ENCODE measurements at places on chromosomes 5 and 9.

DNA sequence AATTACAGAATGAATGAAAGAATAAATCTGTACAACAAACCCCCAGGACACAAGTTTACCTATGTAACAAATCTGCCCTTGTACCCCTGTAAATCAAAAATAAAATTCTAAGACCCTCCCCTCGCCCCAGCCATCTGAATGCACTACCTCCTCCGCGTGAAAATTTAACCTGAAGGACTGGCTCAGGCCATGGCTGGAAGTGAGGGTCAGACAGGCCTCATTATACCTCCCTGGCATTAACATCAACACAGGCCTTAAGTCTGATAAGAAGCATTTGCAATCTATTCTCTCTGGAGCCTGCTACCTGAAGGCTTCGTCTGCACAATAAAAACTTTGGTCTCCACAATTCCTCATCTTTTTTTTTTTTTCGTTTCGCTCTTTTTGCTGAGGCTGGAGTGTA is 48.7 kb upstream of the TTC39B start:
- DNase-seq: no peak

DNA sequence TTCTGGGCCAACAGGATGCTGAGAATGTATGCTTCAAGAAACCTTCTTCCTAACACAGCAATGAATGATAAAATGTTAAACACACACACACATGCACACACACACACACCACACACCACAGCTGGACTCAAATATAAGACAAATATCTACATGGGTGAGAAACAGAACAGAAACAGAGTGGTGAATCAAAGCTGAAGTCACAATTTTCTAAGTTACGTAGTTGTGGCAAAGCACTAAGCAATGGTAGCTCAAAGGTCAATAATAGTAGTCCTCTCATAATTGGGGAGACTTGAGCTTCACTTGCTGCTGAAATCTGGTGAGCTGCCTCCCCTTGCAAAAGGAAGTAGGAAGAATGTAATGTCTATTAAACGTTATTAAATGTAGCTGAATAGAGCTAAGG is 33.7 kb upstream of the ITGA1 start:
- DNase-seq: no peak

- no peak for DNase-seq
Observed at GRCh38 chr9:106632621-106633020, 230.3 kb upstream of the ZNF462 start.

GRCh38 chr9:89811356-89811755 is 206.5 kb downstream of the GADD45G start:
- DNase-seq: no peak

DNA sequence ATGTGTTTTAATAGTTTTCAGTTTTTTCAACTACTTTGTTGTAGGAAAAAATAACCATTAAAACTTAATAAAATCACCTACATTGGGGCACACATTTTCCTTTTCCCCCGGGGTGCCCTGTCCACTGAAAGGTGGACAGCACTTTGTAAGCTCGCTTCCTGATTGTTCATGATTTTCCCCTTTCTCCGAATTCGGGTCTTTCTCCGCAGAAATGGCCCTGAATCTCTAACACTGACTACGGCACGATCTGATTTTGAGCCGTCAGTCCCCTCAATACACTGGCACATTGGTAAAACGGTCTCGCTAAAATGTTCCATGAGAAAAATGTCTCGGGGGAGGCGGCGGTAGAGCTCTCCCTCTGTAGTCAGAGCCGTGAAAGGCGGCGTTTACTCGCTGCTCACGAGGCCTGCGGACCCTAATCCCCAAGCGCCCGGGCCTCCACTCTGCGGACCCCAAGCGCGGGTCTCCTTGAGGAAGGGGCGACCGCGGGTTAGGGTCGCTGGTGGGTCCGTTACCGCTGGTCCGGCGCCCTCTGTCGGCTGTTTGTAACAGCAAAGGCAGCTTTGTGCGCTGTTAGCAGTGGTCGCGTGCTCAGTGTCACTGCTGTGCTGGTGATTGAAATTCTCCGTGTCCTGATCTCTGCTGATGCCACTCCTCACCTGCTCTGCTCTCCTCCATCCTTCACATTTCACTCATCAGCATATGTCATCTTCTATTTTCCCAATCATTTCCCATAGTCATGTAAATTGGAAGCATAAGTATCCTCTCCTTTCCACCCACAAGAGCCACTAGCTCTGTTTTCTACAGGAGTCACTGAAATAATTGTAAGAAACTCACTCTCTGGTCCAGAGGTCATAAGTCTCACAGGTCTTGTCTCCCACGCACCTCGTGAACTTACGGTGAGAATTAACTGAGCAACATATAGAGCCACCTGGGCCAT is 10.8 kb upstream of the IFNA2 start:
- DNase-seq: peak; percentile 58

GRCh38 chr5:11384441-11385250 is 519.6 kb downstream of the CTNND2 start:
- DNase-seq: no peak

- no peak for DNase-seq
Observed at GRCh38 chr5:165014439-165014838, 1509.0 kb downstream of the MAT2B start.

- DNase-seq: no peak
Observed at GRCh38 chr5:9686216-9686615, 56.1 kb upstream of the TAS2R1 start.

All from stimulated activated naive CD8-positive, alpha-beta T cell treated with anti-CD3 and anti-CD28 coated beads, Interleukin-15, amount 100 ng/mL, for 72 hours (primary cell).